ENCODE measurements at places on chromosomes 6 and 20. TPM values are rescaled to one million over a fixed set of nuclear protein-coding genes. Genes with fewer than 3 reads are reported as not detected.

The RBBP8NL gene
- polyA plus RNA-seq = not detected

The PEX6 gene
- 21.3 TPM for polyA plus RNA-seq

The CLDN20 gene
- 0.19 TPM for polyA plus RNA-seq

The SLC22A3 gene
- polyA plus RNA-seq = not detected

The FAM209A gene
- polyA plus RNA-seq = not detected

The AGER gene
- polyA plus RNA-seq = 4.8 TPM

The CFAP61 gene
- not detected for polyA plus RNA-seq

The NKAPL gene
- polyA plus RNA-seq = not detected

The MYLK4 gene
- polyA plus RNA-seq = 0.64 TPM

Data from cardiac muscle cell (in vitro differentiated cells and primary cell).